ENCODE measurements at places on chromosomes 1 and 21.

- DNase-seq, result no peak
These were observed 11.5 kb upstream of the MYOC start for GRCh38 chr1:171663854-171664575.

DNA sequence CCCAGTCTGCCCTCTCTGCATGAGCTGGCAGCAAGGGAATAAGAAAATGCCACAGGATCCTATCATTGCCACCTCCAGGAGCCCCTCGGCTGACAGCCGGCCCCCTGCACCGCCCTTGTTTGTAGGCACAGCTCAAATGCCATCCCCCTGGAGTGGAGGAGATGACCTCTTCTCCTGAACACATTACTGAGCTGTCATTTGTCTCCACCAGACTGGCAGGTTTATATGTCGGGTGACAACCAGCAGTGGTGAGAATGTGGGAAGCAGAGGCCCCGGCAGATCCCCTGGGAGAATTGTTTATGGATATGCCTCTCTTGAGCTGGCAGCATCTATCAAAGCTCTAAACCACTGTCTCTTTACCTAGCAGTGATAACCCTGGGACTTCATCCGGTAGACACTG lies 135.4 kb upstream of the FMN2 start:
- DNase-seq, result no peak

DNA sequence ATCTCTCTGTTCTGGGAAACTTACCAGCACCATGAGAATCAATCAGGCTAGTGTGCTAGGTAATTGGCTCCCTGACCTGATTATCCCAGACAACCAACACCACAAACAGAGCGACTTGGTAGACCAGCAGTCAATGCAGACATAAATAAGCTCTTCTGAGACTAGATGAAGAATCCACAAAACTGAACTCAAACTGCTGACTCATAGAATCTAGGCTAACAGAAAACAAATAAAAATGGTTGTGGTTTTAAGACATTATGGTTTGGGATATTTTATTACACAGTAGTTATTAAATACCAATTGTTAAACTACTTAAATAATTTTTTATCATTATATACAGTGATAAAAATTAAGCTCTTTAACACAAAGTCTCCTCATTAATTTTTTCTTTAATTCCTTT lies 535.7 kb downstream of the COL11A1 start:
- no peak for DNase-seq

- DNase-seq, result no peak
These were observed 5.8 kb upstream of the MPZL1 start for GRCh38 chr1:167716000-167716271.

DNA sequence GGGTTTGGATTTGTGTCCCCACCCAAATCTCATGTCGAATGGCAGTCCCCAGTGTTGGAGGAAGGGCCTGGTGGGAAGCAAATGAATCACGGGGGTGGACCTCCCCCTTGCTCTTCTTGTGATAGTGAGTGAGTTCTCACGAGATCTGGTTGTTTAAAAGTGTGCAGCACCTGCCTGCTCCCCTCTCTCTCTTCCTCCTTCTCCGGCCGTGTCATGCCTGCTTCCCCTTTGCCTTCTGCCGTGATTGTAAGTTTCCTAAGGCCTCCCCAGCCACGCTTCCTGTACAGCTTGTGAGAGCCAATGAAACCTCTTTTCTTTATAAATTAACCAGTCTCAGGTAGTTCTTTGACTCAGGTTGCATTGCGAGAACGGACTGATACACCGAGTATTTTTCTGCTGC lies 15.9 kb downstream of the CLDN14 start:
- no peak for DNase-seq

GRCh38 chr1:222754366-222755139 lies 17.6 kb downstream of the FAM177B start:
- DNase-seq, result peak; percentile 72

- DNase-seq, result no peak
These were observed 19.2 kb upstream of the PDIK1L start for GRCh38 chr1:26092422-26092821.

GRCh38 chr1:240021709-240022108 lies 70.0 kb upstream of the FMN2 start:
- DNase-seq, result no peak

- no peak for DNase-seq
These were observed 5.9 kb downstream of the TBX15 start for GRCh38 chr1:118982266-118982665.

- no peak for DNase-seq
These were observed 42.3 kb upstream of the PWP2 start for GRCh38 chr21:44064852-44065403.

- DNase-seq, result no peak
These were observed 79.5 kb downstream of the EVI5 start for GRCh38 chr1:92705446-92705845.

DNA sequence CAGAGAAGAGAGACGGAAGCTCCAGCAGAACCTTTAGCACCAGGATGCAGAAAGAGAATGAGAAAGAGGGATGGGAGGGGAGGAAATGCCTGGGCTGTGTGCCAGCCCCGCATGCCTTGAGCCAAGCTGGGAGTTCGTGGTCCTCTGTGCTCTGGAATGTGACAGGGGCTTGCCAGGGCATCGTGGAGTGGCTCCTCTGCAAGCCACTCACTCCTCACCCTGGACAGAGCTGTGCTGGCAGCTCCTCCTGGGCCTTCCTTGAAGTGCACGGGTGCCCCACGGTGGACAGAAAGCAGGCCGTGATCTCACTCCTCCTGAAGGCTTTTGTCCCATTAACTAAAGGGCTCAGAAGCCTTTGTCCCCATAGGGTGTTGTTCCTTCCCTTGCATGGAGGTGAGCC lies 34.8 kb upstream of the PRELP start:
- DNase-seq, result peak; percentile 85

GRCh38 chr1:34701326-34702060 lies 53.4 kb upstream of the GJB5 start:
- DNase-seq, result no peak

DNA sequence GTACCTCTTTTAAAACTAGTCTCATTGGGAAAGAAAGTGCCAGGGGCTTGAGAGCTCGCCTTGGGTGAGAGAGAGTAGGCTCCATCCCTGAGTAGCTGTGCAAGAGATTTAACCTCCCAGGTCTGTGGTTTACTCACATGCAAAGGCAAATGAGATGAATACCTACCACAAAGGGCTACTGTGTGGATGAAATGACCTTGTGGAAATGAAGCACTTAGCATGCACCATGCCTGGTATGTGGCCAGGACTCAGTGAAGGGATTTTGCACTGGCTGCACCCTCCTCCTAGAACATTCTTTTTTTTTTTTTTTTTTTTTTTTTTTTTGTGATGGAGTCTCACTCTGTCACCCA lies 120.3 kb downstream of the PROX1 start:
- DNase-seq, result no peak

DNA sequence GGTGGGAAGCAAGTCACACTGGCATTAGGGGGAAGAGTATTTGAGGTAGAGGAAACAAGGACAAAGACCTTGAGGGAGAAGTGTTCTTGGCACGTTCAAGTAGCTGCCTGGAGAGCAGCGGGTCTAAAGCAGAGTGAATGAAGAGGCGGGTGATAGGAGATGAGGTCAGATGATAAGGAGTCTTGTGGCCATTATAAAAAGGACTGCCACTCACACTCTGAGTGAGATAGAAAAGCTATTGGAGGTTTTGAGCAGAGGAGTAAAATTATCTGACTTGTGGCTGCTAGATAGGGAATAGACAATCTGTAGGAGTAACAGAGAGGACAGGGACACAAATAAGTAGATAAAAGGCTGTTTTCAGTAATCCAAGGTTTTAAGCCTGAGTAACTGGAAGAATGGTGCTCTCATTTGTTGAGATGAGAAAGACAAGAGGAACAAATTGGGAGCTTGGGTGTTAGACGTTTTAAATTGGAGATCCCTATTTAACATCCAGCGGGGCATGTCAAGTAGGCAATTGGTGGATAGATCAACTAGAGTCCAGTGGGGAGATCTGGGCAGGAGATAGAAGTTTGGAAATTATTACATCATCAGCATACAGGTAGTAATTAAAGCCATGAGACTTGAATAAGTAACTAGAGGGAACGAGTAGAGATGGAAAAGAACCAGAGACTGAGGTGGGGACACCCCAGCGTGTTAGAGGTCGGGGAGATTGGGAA lies 43.7 kb downstream of the HENMT1 start:
- DNase-seq, result no peak

GRCh38 chr1:182291584-182292192 lies 99.9 kb downstream of the GLUL start:
- DNase-seq, result no peak

DNA sequence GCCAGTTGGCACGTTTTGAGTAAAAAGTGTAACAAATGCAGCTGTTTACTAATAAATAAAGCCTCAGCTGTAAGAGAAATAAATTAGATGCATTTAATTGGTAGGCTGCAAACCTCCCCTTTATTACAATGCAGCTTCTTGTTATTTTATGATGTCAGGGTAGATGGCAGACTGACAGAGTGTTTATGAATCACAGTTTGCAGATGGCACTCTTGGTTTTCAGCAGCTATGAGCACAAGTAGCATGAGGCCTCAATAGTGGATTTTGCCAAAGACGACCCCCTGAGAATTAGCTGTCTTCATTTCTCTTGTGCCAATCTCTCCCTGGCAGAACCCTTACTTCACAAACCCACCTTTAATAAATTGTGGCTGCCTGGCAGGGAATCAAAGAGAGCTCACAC lies 161.2 kb upstream of the C1orf87 start:
- DNase-seq, result no peak

- DNase-seq, result peak; percentile 59
These were observed 138.7 kb downstream of the MIS18A start for GRCh38 chr21:32140151-32140550.

DNA sequence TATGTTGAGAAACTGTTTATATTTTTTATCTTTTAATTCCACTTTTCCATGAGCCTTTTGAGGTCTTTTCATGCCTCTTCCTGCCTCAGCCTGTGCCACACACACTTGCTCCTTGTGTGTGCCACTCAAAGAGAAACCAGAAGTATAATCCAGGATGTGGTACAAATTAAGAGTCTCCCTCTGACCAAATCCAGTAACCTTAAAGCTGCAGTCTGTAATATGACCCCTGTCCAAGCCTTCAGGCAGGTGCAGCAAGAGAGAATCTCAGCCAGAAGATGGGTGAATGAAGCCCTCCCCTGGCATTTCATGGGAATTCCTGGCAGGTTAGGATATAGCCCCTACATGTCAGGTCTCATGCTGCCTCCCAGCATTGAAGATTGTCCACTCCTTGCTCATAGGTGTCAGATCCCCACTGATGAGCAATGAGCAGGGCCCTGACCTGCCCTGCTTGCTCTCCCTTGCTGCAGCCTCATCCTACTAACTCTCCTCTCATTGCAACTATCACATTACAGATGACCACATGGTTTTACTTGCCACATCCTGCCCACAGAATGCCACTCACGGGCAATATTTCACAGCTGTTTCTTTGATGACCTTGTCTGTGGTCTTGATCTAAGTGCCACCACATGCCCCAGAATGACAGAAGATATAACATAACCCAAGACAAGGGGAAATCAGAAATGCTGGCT lies 169.3 kb downstream of the SEC16B start:
- no peak for DNase-seq

- no peak for DNase-seq
These were observed 10.5 kb upstream of the C1orf21 start for GRCh38 chr1:184376369-184376768.

DNA sequence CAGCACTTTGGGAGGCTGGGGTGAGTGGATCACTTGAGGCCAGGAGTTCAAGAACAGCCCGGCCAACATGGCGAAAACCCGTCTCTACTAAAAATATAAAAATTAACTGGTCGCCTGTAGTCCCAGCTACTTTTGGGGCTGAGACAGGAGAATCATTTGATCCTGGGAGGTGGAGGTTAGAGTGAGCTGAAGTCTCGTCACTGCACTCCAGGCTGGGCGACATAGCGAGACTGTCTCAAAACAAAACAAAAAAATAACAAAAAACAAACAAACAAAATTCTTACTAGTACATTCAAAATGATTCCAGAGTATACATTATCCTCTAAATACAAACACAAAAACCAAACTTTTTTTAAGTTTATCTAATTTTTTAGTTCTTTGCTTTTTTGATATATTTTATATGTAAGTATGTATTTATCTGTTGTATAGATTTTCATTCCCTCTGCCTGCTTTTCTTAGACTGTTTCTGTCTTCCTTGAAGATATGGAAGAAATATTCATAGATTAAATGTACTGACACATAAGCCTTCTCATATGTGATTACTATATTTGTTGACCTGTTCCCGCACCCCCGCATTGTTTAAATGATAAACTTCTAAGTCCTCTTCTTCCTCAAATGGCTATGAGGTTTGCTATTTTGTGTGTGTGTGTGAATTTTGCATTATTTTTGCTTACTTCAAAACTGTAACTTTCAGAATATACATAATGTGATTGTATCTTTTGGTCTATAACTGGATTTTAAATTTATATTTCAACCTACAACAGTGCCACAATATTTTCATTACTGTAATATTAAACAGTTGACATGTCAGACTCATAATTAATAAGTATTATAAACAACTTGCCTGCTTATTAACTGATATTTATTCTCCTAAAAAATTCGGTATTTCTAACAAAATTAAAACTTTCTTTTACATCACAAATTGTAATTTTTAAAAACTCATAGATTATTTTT lies 1674.1 kb upstream of the B3GALT2 start:
- DNase-seq, result no peak

GRCh38 chr1:23848673-23849616 lies 19.1 kb downstream of the FUCA1 start:
- no peak for DNase-seq

DNA sequence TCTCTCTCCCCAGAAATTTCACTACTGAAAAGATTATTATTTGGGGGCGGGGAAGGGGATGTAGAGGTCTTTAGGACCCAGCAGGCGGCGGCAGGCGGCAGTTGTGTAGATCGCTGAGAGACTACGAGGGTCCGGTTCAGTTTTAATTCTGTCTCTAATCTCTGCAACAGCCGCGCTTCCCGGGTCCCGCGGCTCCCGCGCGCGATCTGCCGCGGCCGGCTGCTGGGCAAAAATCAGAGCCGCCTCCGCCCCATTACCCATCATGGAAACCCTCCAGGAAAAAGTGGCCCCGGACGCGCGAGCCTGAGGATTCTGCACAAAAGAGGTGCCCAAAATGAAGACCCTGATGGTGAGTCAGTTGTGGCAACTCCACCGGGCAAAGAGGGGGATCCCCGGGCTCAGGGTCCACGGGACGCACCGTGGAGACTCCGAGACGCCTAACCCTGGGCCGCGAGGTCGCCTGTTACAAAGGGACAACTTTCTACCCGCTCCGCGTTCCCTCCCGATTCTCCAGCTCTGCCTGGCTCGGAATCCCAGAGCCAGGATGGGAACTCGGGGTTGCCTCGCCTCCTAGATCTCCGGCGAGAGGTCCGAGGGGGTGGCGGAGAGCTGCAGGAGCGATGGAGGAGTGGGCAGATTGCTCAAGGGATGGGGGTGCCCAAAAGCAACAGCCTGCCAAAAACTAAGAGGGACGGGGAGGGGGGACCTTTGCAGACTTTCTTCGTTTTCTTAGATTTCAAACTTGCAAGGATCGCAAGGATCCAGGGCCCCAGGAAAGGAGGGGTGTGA lies at the start of gene ST6GALNAC5:
Gene ST6GALNAC5, plus strand, starts transcription at position 139 of the 789 bp plus-strand sequence.
- peak; percentile 49 for DNase-seq

GRCh38 chr1:94698759-94699502 lies 121.2 kb upstream of the SLC44A3 start:
- no peak for DNase-seq

GRCh38 chr1:116133696-116134475 lies 22.7 kb downstream of the MAB21L3 start:
- DNase-seq, result no peak

Data from right hindlimb (tissue), 1 donor.